ENCODE measurements at places on chromosomes 4 and X.

GRCh38 chr4:146333187-146333894 lies 119.0 kb downstream of the REELD1 start:
- peak; percentile 25 for DNase-seq

DNA sequence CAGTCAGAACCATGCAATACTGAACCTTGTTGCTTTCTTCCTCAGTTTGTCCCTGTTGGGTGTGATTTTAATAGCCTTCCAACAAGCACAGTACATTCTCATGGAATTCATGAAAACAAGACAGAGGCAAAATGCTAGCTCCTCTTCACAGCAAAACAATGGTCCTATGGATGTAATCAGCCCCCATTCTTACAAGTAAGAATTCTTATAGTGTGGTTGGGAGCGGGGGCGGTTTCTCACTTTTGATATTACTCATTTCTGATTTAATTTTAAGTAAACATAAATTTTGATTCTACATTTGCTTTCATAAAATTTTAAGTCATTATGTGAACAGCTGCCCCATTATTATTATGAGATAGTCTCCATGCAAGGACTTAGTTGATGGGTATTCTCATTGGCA lies 80.8 kb upstream of the TLR2 start:
- DNase-seq = no peak

DNA sequence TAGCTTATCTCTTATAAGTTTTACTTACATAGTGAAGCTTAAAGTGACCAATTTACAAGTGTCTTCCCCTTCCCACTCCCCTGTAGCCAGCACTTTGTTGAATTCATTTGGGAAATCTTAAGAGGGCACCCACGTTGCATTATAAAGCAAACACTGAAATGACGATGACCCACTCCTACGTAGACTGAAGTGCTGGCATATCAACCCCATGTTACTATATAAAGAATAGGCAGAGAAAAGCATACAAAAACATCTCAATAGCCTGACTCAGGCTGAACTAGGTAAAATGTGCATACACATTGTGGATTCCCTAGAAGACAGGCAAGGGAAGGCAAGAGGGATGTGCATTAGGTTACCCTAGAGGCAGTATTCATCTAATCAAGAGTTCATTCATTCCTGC lies 313.4 kb downstream of the TENM3 start:
- peak; percentile 7 for DNase-seq

GRCh38 chrX:42933187-42933586 lies 155.2 kb upstream of the PPP1R2C start:
- DNase-seq = no peak

DNA sequence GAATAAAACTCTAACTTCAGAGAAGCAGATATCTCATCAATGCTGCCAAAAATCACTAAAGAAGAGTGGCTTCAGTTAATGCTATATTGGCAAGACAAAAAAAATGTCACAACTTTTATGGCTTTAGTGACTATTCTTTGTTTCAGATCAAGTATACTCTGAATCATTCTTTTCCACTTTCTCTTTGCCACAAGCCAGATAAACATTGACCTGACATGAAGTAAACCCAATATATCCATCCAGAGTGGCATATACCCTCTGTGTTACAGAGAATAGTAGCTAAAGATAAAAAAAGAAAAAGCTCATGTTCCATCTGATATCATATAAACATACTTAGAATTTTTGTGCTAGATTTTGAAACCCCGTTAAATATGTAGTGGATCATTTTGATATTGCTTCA lies 206.7 kb upstream of the CNKSR2 start:
- DNase-seq = no peak

GRCh38 chr4:127055357-127055756 lies 577.4 kb upstream of the INTU start:
- DNase-seq = no peak

DNA sequence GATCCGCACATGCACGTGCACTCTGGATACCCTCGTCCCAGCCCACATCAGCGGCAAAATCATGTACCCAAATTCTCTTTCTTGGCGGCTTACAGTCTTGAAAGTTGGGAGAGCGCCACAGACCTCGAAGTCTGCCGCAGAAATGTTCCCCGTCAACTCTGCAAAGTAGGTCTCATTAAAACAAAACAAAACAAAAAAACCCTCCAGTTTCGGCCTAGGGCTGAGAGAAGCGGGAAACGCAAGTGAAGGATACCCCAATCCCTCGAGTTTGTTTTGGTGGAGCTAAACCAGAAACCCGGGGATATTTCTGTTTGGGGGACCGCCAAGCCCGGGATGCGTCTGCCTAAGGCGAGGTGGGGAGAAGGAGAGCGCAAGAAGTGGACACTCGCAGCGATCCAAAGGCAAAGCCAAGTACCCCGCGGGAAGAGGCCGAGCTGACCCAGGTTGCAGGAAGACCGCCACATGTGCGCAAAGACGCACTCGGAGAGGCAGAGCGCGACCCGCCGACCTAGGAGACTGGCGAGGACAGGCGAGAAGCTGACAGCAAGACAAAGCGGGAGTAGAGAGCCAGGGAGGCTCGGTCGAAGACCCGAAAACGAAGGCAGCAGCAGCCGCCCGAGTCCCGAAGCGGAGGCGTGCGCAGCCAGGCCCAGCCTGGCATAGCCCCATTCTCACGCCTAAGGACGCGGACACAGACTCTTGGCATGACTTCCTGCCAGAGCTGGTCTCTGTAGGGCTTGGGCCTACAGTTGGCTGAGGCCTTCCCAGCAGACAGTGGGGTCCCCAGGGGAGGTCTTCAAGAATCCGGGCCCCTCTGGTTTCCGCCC lies 49.6 kb upstream of the BCOR start:
- no peak for DNase-seq

GRCh38 chrX:108322234-108322633 lies 116.0 kb downstream of the COL4A6 start:
- DNase-seq = no peak

DNA sequence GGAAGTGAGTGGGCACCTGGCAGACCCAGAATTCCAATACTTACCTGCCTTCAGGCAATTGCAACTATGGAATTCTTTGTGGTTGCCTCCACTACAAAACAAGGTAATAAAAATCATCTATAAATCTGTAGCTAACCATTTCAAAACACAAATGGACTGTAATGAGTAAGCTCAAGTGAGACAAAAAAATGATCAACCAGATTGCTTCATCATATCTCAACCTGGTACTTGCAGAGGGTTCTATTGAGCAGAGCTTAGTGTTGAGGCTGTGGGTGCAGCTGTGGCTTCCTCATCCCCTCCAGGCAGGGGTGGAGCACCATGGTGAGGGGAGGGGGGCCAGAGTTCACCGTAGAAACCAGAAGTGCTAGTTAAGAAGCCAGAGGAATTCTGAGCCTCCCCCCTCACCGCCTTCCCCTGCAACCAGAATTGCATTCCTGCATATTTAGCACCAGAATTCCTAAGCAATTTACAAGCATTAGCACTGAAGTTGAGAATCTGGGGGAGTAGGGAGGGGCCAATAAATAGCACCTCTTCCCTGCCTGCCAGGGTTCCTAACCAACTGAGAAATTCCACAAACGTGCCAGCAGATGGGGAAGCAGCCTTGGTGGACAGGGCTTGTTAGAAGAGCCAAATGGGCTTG lies 11.5 kb downstream of the CTAG1A start:
- peak; percentile 78 for DNase-seq

GRCh38 chr4:73704314-73705055 lies 35.9 kb upstream of the CXCL8 start:
- peak; percentile 74 for DNase-seq

GRCh38 chrX:9882669-9883446 lies 84.3 kb upstream of the CLDN34 start:
- no peak for DNase-seq

GRCh38 chr4:174707902-174708301 lies 121.1 kb downstream of the GLRA3 start:
- no peak for DNase-seq

- no peak for DNase-seq
These were observed 897.7 kb upstream of the EPHA5 start for GRCh38 chr4:66568001-66568400.

DNA sequence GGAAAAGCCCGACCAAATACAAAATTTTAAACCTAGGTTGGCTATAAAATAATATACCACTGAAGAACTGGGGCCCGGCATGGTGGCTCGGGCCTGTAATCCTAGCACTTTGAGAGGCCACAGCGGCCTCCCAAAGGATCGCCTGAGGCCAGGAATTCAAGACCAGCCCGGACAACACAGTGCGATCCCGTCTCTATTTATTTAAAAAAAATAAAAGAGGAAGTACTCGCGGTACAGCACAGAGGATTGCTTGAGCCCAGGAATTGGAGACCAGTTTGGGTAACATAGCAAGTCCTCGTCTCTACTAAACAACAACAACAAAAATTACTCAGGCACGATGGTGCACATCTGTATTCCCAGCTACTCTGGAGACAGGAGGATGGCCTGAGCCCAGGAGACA lies 44.8 kb upstream of the CDKN2AIP start:
- no peak for DNase-seq

All from GM03348 (cell line).